ENCODE measurements at places on chromosomes 12 and 14.

DNA sequence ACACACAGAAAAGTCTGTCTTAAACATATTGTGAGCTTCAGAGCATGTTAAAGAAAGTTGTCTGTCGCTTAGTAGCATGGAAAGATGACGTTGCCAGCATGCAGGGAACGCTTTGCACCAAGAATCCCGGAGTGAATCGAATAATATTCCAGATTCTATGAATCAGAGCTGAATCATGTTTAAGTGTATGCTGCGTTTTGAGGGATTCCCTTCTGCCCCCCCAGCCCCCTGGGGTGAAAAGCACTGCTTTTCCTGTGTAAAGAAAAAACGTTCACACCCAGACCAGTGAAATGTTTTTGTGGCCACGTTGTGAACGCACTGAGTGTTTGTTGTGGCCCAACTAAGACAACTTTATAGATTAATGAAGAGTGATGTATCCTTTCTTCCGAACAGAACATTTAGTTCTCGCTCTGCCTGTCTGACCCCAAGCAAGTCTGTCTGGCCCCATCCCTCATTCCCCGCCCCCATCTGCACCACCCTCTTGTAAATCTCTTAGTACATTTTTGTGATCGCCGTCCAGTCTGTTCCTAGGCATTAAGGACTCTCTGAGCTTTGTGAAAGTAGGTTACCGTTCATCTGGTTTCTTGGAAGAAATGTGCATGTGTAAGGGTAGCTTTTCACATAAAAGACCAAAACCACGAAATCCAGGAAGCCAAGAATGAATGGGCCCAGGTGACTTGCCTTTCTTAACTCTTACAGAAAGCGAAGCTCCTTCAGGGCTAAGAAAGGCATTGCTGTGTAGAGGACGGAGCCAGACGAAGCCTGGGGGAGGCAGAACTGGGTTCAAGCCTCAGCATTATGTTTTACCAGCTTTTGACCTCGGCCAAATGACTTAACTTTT is 103.0 kb downstream of the SAMD4A start:
- DNase-seq = no peak

DNA sequence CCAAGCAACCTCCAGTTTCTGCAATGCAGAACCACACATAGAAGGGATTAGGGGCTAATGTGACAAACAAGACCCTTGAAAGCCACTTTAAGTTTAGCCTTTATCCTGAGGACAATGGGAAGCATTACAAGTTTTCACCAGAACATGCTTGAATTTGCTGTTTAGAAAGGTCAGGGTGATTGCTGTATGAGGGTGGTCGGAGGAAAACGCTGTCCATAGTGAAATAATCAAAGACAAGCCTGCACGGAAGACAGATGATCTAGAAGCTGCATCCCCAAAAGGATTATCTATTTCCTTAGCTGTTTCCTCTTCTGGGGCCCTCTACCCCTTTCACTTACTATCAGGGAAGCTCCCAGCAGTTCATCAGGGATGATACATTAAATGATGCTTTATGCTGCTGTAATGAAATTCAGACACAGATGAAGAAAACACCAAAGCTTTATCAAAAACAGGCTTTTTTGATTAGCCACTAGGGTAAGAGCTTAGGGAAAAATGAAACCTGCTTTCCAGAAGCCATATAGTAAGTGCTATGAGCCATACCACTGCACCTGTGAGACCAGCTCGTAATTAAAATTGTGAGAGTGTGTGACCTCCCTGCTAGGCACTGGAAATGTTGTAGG is 6.5 kb downstream of the HAL start:
- no peak for DNase-seq

DNA sequence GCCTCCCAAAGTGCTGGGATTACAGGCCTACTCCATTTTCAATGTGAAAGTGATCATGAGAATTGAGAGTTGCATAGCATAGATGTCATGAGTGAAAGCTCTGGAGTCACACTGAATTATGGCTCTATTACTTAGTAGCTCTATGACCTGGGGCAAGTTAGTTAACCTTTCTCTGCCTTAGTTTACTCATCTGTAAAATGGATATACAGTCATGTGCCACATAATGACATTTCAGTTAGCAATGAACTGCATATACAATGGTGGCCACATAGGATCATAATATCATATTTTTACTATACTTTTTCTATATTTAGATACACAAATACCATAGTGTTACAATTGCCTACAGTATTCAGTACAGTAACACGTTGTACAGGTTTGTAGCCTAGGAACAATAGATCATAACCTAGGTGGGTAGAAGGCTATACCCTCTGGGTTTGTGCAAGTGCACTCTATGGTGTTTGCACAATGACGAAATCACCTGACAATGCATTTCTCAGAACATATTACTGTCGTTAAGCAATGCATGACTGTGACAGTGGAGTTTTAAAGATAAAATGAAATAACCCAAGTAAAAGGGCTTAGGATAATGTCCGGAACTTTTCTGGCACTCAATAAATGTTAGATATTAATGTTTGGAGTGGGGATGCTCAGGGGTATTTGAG is 53.1 kb downstream of the ZFYVE26 start:
- DNase-seq = no peak

DNA sequence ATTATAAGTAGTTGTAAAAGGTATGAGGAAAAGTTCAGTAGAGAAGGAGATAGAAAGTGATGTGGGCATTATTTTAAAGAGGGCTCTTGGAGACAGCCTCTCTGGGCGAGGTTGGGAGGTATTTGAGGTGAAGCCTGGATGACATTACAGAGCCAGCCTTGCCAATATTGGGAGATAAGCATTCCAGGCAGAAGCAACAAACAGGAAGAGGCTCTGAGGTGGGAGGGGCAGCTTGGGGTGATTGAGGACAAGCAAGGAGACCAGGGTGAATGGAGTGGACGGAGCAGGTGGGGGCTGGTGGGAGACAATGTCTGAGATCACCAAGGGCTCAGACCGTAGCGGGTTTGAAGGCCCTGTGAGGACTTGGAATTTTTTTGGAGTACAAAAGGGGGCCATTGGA is 87.3 kb downstream of the DYRK2 start:
- no peak for DNase-seq

DNA sequence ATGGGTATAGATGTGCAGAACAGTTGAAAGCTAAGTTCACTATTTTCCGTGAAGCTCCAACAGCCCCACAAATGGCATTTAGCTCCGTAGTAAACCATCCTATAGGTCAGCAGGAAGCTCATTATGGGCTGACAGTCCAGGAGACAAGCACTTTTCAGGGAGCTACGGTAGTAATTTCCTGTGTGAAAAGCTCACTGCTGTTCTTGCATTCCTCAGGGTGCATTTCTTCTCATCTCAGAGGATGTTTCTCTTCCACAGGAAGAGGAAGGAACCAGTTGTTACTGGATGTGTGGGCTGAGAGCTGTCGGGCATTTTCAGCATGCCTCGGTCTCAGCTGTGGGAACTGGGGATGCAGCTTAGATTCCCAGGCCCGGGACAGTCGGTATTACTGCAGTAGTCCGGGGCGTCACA is 72.8 kb downstream of the GALNT4 start:
- DNase-seq = no peak

DNA sequence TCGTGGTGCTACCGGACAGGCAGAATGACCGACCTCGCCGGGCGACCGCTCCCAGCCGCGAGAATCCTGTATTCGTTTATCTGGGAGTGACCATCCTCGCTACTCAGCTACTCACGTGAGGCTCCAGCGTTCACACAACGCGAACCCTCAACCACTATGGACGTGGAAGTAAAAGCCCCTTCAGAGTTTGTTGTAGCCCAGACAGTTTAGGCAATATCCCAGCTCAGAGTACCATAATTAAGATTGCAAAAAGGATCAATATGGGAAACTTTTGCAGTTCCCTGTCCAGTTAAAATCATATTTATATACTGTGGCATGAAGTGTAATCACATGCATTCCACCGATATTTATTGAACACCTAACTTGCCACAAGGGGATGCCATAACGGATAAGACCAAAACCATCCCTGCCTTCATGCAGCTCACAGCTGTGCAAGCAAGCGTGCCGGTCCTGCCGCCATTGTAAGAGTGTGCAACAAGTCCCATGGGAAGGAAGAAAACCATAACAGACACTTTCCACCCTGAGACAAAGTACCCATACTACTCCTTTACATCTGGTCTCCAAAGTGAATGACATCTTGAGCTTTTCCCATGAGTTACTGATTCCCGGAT is 938 bp upstream of the MAX start:
- DNase-seq = no peak

DNA sequence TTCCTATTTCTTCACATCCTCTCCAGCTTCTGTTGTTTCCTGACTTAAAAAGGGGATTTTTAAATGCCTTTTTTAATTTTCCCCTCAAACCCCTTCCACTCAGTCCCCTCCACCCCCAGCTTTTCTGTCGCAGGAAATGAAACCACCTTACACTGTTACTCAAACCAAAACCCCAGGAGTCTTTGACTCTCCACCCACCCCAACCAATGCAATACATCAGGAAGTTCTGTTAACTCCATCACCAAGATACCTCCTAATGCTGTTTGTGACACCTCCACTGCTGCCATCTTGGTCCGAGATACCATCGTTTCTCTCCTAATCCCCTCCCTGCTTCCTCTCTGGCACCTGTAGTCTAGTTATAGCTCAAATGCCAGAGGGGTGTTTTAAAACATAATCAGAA is 25.4 kb upstream of the CPM start:
- no peak for DNase-seq

GRCh38 chr14:32623300-32624093 is 294.4 kb downstream of the AKAP6 start:
- DNase-seq = no peak

DNA sequence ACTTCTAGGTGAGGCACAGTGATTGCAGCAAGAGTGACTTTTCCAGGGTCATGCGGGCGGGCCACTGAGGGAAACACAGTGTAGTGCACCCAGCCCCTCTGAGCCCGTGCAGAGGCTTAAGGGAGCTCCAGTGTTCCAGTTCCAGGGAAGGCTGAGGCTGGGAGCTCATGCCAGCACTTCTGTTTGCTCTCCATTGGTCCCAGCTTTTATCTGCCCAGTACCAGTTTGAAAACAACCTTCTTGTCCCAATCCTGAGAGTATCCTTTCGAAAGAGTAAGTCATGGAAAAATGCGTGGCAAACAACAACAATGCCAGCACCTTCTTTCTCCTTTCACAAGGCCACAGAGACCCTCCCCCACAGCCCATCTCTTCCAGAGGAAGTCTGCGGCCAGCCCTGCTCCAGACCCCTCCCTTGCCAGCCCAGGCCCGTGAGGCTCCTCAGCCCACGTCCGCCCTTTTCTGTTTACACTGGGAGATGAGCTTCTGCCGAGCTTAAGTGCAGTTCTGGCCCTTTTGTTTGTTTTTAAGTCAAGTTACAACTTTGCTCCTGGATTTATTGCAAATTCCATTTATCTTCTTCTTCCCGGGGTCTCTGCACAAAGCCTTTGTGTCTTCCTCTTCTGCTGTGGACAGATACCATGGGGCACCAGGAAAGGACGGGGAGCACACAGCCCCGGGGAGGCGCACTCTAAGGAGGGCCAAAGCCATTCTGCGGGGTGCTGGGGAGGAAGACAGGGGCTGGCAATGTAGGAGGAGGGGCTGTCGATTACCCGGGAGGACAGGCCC is 185.6 kb downstream of the ZFP36L1 start:
- no peak for DNase-seq

- no peak for DNase-seq
These were observed 9.6 kb upstream of the EP400 start for GRCh38 chr12:131940141-131940547.

DNA sequence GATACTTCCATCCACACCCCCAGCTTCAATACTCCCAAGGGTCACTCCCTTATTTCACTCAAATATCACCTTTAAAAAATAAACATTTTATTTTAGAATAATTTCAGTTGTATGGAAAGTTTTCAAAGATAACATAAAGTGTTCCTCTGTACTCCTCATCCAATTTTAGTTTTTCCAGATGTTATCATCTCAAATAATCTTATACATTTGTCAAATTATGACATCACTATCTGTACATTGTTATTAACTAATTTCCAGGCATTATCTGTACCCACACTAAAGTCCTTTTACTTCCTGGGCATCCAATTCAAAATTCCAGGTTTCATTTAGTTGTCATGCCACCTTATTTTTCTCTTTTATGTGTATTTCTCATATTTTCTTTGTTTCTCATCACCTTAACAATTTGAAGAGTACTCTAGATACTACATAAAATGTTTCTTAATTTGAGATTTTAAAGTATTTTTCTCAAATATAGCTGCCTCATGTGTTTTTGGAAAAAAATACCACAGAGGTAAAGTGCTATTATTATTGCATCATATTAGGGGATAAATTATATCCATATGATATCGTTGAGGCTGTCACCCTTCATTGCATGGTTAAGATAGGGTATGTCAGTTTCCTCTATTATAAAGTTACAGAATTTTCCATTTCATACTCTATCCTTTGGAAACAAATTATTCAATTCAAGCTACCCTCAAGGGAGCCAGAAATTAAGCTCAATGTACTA is 571.0 kb downstream of the SLC6A15 start:
- DNase-seq = no peak

DNA sequence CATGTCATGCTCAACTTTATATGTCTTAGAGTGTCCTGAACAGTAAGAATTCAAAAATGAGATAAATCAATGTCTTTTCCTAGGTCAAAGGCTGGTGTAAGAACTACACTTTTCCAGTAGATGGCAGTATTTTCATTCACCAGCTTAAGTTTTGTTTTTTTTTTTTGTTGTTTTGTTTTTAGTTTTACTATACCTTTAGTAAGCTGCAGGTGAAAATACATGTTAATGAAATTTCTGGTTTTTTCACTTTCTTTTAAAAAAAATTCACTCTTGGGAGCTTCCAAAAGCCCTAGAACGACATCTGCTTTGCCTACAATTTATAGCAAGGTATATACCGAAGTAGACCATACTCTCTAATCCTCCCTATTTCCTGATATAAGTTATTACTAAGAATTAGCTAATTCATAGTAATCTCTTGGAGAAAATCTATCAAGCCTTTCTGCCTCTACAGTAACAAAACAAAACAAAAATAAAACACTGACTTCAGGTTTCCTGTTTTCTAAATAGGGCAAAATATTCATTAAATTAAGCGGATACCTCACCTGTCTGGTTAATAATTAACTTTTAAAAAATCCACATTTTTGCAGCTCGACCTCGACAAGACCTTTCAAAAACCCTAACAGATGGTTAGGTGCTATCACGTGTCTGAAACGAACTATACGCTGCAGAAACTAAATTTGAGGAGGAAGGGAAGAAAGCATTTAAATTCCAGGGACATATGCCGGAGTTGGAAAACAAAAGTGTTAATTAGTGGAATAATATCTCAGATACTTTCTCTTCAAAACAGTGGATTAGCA is 2.7 kb upstream of the SAMD4A start:
- DNase-seq = no peak

GRCh38 chr12:65168681-65169319 is 583 bp upstream of the LEMD3 start:
- no peak for DNase-seq

DNA sequence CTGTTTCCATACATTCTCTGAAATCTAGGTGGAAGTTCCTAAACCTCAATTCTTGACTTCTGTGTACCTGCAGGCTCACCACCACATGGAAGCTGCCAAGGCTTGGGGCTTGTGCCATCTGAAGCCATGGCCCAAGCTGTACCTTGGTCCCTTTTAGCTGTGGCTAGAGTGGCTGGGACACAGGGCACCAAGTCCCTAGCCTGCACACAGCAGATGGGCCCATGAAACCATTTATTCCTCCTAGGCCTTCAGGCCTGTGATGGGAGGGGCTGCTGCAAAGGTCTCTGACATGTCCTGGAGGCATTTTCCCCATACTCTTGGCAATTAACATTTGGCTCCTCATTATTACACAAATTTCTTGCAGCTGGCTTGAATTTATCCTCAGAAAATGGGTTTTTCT is 40.0 kb upstream of the COCH start:
- DNase-seq = no peak

GRCh38 chr12:79848339-79848738 is 86.6 kb downstream of the PPP1R12A start:
- DNase-seq = no peak

- no peak for DNase-seq
These were observed 38.6 kb upstream of the TPH2 start for GRCh38 chr12:71900091-71900490.
